Stimulated activated CD8-positive, alpha-beta memory T cell treated with anti-CD3 and anti-CD28 coated beads, Interleukin-15, amount 100 ng/mL, for 48 hours (primary cell): ENCODE measurements at places on chromosomes 6 and 20.

- DNase-seq: no peak
These were observed 60.8 kb downstream of the DNAH8 start for GRCh38 chr6:38775870-38776269.

DNA sequence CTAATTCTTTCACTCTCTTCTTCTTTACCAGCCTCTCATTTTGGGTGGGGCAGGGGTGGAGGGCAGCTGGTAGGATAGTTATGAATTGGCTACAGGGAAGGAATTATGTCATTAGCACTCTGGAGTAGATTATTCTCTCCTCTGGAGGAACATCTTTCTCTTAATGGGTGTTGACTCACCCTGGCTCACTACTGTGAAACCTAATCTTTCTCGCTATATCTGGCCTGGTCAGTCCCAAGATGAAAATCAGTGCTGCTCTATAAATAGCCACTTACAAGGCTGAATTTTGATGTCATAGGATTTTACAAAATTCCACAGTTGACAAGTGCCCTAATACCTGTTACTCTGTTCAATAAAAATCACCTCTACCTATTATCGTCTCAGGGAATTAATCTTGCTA lies 151.3 kb downstream of the COL9A1 start:
- DNase-seq: no peak

GRCh38 chr6:139852488-139853140 lies 478.2 kb upstream of the CITED2 start:
- no peak for DNase-seq

DNA sequence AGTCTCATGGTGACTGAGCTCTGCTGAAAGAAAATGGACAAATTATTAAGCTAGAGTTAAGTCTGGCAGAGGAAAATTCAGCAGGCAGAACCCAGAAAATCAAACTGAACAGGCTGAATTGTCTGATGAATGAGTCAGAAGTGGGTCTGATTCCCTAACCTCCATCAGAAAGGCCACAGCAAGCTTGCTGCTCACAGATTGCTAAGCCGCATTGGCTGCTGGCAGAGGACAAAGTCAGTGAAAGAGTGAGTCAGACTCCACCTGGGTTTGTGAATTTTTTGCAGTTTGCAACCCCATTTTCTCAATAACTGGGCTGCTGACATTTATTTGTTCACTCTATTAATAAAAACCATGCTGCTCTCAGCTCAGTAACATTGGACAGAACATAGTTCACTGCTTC lies 191.3 kb downstream of the EPM2A start:
- no peak for DNase-seq

DNA sequence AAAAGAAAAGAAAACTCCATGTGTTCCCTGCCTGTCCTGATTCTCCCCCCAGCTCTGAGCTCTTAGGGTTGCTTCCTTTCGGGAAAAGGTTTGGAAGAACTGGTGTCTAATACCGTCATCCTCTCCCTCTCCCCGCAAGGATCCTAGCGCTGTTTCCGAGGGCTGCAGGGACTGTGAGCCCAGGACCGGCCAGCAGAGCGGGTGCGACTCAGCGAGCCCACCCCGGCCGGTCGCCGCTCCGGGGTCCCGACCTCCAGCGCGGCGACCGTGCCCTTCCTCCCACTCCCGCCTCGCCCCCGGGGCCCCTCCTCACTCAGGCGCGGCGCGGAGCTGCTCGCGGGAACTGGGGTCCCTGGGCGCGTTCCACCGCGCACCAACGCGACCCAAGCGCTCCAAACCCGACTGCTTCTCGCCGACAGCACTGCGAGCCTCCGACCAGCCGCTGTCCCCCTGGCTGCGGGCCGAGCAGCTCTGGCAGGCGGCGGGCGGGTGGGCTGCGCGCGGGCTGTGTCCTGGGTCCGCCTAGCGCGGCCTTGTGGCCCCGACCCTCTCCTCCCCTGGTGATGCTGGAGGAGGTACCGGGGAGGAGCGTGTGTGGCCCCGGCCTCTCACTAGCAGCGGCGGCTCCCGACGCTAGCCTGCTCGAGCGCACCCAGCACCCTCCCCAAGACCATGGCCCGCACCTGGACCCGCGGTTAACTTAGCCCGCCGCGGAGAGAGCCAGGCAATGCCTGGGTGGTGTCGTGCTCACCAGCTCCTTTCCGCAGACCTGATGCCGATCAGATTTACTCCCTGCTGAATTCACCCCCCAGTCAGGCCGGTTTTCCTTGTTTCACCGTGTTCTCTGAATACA lies at the start of gene PLA2G7:
TSS of gene PLA2G7 (minus strand) at position 509 of the 853 bp plus-strand sequence. CDS start 12,484 bp downstream, outside the sequence.
- no peak for DNase-seq

DNA sequence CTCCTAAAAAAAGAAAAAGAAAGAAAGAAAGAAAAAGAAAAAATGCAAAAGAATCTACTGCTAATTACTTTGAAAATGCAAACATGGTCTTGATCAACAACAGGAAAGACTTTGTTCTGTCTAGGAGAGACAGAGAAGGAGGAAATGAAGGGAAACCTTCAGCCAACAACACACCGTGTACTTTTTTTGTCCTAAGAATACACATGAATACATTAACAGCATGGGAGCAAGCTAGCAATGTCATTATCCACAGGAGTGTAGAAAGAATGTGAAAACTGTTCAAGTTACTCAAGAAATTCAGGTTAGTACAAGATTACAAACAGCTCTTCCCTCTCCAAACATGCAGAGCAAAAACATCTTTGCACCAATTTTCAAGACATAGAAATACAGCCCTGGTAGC lies 326.3 kb downstream of the UBE3D start:
- no peak for DNase-seq

- no peak for DNase-seq
These were observed 2.4 kb downstream of the TDP2 start for GRCh38 chr6:24664046-24664987.

DNA sequence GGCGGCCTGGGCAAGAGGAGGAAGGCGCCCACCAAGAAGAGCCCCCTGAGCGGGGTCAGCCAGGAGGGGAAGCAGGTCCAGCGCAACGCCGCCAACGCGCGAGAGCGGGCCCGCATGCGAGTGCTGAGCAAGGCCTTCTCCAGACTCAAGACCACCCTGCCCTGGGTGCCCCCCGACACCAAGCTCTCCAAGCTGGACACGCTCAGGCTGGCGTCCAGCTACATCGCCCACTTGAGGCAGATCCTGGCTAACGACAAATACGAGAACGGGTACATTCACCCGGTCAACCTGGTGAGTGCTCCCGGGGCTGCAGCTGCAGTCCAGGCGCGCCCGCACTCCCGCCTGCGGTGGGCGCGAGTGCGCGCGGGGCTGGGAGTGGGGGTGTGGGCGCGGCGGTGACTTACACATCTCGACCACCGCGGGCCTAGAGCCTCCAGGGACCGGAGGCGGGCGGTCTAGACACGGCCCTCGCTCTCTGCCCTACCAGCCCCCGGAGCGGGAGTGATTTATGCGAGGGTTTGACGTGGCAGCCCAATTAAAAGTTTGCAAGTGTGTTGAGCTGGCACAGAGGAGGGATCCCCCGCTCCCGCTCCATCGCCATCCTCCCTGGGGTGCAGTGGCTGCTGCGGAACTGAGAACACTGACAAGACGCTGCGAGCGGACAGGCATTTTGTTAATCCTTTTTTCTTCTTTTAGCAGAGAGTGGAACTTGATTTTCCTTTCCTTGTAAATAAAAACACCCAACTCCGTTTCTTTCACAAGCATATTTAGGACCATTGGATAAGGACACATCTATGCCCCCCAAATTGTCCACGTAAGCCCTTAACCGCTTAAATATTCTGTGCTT lies 867 bp downstream of the TCF21 start:
- DNase-seq: no peak

DNA sequence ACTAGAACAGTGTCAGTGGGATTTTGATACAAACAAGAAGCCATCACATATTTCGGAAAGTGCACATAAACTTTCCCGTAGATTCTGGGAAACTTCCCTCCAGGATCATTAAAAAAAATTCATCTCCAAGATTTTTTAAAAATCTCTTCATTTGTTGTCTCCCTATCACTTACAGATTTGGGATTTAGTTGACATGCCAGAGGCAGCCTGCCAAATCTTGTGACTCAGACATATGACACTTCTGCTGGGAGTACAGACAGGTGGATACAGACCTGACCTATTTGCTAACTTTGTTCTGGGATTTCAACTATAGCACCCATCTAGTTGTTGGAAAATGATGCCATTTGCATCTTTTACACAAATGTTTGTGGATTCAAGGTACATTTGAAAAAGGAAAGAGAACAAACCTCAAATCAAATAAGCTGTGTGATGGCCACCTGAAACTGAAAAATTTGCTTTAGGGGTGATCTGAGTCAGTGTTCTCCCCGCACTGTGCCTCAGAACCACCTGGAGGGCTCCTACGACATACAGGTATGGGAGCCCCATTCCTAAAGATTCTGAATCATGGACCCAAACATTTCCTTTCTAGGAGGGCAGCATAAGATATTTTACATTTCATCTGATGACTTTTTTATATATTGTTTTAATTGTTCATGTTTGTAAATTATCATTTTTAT lies 21.9 kb upstream of the CD2AP start:
- DNase-seq: no peak

- no peak for DNase-seq
These were observed 17.2 kb upstream of the TAGAP start for GRCh38 chr6:159061805-159062563.

GRCh38 chr6:36873612-36874442 lies 776 bp downstream of the PPIL1 start:
- no peak for DNase-seq

- DNase-seq: no peak
These were observed 17.4 kb downstream of the NKX2-2 start for GRCh38 chr20:21496452-21496851.

- no peak for DNase-seq
These were observed 32.3 kb upstream of the MAP3K7 start for GRCh38 chr6:90619221-90619620.

- DNase-seq: no peak
These were observed 114.3 kb upstream of the SYNCRIP start for GRCh38 chr6:85756982-85757381.

DNA sequence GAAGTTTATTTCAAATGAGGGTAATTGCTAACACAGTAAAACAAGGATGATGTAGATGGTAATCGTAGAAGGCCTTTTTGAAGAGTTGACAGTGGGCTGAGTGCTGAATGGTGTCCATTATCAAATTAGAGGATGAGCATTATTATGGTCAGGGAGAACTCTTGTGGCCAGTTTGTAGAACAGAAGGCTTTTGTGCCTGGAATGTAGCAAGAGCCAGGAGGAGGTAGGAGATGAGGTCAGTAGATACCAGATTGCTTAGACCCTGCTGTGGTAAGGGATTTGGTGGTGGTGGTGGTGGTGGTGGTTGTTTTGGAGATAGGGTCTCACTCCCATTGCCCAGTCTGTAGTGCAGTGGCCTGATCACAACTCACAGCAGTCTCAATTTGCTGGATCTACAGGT lies 6.2 kb downstream of the CSE1L start:
- no peak for DNase-seq

DNA sequence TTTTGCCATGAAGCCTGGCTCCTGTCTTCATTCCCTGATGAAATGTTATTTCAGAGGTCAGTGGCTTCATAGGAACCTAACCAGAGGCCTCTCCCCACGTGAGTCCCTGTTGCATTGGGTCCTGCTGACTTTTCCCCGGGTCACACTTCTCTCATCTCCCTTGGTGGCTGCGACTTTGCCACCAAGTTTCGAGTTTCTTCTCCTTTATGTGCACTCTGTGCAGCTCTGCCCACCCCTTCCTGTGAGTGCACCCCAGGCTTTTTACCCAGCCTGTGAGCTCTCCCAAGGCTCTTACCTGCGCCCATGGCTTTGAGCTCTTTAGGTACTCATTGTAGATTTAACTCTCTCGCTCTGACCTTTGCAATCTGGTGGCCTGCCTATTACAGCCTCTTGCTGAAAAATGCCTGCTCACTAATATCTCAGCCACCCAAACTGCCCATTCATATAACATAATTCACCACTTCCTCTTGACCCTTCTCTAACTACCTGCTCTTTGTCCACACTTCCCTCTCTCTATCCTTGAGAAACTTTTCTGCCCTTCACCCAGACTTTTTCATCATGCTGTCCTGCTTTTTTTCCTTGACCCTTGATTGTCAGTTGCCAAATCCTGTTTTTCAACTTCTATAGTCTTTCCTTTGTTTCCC lies 105.9 kb downstream of the SASH1 start:
- no peak for DNase-seq

DNA sequence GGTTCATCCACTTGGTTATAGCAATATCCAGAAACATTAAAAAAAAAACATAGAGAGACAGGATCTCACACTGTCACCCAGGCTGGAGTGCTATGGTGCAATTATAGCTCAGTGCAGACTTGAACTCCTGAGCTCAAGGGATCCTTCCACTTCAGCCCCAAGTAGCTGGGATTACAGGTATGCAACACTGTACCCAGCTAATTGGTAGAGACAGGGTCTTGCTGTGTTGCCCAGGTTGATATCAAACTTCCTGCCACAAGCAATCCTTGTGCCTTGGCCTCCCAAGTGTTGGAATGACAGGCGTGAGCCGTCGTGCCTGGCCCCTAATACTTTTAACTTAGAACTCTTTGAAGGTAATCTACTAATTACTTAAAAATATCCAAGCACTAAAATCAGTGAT lies 818 bp upstream of the SLC17A1 start:
- no peak for DNase-seq

- DNase-seq: no peak
These were observed 223.6 kb downstream of the TBXT start for GRCh38 chr6:165944002-165944466.

GRCh38 chr6:89675949-89676748 lies 37.6 kb upstream of the LYRM2 start:
- DNase-seq: no peak

DNA sequence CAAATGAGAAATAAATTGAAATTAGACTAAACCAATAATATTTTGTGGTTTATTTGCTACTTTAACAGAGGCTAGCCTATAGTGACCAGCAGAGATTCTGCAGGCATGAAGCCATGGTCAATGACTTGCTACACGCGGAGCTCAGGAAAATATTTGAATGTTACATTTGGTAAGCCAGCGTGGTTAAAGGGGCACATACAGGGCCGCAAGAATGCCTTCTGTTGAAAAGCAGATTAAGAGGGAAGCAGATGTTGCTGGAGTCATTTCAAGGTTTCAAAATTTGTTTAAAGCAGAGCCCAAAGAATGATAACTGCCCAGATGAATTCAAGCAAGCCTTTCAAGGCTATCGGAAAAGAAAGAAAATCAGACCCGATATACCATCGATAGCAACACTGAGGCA lies 294.3 kb upstream of the MAN1A1 start:
- DNase-seq: no peak

DNA sequence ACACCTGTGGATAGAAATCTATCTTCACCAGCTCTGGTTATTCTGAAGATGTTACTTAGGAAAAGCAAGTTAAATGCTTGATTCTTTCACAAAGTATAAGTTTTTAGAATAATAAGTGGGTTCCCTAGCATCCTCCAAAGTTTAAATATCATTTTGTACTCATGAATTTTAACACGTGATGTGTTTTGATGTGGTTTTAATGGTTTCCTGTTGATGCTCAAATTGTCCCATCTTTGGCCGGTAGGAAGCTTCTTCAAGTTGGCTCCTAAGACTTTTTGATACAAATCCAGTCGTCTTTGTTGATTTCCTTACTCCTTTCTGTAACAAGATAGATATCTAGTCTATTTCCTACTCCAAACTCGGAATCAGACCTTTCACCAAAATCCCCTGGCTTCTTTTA lies 94.5 kb upstream of the STXBP5 start:
- DNase-seq: no peak

- no peak for DNase-seq
These were observed 17.8 kb downstream of the HLA-B start for GRCh38 chr6:31339210-31339609.

GRCh38 chr6:148608199-148608951 lies 138.5 kb upstream of the UST start:
- no peak for DNase-seq
